CD4-positive, alpha-beta memory T cell (primary cell): ENCODE measurements at places on chromosomes 16 and 17.

DNA sequence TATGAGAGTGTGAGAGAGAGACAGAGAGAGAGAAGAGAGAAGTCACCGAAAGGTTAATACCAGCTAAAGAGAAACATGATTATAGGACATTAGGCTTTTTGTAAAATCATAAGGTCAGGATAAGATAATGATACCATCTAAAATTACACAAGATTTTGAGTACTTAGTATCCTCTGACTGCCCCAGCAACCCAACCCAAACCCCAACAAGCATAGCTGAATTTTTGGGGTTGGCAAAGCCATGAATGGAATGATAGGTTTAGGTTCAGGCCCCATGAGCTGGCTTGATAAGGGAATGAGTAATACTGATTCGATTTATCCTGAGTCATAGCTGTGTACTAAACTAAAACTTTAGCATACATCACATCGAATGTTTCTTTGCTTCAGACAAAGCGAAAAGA lies 259.5 kb downstream of the IRX3 start:
- no peak for DNase-seq

DNA sequence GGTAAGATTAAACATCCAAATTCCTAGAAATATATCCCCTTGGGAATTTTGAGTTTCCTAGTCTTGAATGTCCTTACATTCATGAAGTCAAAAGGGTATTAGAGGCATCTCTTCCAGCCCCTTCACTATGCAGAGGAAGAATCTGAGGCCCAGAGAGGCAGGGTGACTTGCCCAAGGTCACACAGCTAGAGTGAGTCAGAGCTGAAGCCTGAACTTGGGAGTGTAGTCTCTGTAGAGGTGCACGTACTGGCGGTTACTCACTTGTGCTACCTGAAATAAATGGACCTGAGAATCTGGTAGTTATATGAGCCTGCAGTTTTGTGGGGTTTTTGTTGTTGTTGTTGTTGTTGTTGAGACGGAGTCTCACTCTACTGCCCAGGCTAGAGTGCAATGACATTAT lies 164.0 kb downstream of the XYLT1 start:
- no peak for DNase-seq

- DNase-seq = no peak
These were observed 32.5 kb downstream of the PPM1E start for GRCh38 chr17:58788199-58788598.

DNA sequence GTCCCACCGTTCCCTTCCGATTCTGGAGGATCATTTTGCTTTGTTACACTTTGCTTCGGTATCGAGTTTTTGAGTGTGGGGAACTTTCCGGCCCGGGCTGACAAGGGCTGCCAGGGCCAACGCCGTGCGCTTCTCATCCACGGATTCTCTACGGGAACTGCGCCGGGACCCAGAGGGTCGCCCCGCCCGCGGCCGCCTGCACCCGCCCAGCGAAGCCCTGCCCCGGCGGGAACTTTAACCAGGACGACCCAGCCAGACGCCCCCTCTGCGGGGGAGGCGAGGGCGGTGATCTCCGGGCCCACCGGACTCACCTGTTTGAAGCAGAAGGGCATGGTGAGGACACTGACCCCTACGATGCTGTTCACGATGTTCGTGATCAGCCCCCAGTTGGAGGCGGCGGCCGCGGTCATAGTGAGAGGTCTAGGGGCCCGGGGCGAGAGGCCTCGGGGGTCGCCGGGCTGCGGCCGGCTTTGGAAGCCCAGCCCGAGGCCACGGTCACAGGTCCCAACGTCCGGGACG lies 536 bp downstream of the SLC38A10 start:
- no peak for DNase-seq

DNA sequence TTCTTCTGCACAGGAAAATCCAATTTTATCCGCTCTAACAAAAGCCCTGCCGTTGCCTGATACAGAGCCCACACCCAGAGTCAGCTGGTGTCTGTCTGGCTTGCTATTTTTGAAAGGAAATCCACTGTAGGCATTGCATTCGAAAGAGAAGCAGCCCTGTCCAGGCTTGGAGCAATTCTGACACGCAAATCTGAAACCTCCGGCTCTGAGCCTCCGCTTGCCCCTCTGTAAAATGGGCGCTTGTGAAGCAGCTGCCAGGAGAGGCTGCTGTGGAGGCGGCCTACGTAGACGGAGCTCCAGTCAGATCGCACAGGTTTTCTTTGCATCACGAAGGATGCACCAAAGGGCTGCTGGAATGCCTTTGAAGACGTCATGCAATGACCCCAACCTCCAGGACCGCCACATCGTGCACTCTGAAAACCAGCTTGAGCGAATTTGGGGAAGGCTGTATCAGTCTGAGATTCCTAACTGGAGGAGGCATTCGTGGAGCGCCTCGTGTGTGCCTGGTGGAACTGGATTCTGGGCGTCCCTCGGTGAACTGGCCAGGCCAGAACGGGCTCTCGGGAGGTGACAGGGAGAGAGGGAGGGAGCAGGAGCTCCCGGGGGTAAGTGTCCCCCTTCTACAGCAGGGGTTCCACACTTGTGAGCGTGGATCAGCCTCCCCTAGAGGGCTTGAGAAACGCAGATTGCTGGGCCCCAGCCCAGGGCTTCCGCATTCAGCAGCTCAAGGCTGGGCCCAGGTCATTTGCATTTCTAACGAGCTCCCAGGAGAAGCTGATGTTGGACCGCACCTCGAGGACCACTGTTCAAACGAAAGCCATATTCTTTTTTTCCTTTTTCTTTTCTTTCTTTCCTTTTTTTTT lies 215.5 kb downstream of the MRTFB start:
- peak; percentile 71 for DNase-seq
